Left ventricle myocardium inferior (tissue), 1 donor: ENCODE measurements at places on chromosomes 16 and 17.
A peak's percentile ranks its signal among the peaks of the same experiment; 100 is the strongest.

GRCh38 chr16:87704754-87705353 lies 60.9 kb downstream of the KLHDC4 start:
- no peak for DNase-seq

- DNase-seq = no peak
These were observed 870 bp upstream of the ITGA3 start for GRCh38 chr17:50055055-50055425.

DNA sequence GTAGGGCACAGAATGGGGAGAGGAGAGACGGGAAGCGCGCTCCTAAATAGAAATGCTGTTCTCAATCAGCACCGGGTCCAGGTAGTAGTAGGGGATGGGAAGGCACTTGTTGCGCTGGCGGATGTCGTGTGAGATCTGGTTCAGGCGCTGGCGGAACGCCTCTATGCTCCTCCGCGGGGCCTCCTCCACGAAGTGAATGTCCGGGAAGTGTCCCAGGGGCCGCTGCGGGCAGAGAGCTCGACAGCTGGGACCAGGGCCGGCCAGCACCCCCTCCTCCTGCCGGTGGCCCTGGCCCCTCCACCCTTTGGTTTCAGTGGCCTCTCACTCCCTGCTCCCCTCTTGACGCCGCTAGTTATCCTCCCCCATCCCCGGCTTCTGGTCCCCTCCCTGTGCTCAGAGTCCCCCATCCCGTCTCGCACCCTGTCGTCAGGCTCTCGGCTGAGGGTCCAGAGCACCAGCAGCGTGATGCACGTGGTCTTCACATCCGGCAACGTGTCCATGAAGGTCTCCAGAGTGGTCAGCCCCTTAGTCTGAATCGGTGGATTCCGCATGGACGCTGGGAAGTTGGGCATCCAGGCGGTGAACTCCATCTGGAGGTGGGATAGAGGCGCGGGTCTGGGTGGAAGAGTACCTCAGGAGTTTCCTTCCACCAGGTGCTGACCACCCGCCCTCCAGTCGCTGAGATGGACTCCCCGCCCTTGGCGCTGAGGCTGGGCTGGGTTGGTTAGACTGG lies 14.6 kb downstream of the ALOX12B start:
- DNase-seq = no peak

- no peak for DNase-seq
These were observed 45.0 kb upstream of the ATP2A3 start for GRCh38 chr17:4009186-4009785.

DNA sequence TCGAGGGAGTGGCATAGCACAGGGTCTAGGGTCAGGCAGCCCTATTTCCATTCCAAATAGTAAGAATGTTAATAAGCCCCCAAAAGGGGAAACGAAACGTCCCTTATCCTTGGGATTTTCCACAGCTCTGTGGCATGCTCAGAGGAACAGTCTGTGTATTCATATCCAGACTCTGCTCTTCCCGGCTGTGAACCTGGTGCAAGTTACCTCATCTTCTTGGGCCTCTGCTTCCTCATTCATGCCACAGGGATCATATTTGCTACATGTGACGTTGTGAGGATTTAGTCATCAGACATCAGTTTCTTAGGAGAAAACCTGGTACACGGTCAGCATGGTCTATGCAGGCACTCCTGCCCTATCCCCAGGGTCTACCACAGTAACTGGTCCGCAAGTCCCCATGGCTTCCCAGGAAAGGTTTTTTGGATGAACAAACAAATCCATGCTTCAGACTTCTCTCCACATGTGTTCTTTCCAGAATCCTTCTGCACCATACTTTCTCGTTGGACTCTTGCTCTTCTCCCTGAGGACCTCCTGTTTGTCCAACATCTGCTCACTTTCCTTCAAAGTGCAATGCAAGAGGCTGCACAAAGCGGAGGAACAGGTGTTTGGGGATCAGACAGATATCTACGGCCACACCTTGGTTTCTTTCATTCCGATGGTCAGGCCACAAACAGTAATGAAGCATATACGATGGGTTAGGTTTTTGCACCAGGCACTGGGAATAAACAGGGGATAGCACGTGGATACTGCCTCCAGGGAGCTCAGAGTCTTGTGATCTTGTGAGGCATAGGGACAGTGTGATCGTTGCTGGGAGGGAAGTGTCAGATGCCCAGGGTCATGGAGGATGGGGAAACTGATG lies 17.7 kb downstream of the GLP2R start:
- DNase-seq = no peak

DNA sequence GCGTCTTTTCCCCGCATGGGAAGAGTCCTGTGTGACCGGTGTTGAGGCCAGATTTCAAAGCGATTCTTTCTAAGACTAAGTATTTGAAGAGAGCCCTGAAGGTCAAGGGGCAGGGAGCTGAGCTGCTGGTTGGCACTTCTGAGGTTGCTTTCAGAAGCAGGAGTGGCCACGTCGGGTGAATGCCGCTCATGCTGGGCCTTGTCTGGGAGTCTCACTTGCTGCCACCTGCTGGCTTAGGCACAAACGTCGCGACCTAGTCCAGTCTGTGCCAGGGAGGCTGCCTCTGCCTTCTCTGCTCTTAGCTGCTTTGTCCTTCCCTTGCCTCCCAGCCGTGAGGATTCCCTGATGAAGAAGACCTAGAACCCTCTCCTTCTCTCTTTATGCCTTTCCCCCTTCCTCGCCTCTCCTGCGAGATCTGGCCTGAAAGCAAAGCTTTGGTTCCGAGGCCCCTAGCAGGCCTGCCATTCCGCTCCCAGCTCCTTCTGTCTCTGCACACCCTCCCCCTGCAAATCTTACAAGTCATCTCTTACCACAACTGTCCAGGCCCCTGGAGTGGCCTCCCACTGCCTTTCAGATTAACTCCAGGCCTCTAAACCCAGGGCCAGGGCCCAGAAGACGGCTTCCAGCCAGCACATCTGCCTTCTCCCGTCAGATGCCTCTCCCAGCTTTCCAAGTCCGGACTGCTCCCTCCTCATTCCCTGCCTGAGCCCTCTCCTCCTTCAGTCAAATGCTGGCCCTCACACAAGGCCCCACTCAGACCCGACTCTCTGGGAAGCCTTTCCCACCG lies 11.4 kb downstream of the CTNS start:
- DNase-seq = peak; percentile 52

GRCh38 chr16:55078699-55079410 lies 148.2 kb downstream of the IRX5 start:
- no peak for DNase-seq

DNA sequence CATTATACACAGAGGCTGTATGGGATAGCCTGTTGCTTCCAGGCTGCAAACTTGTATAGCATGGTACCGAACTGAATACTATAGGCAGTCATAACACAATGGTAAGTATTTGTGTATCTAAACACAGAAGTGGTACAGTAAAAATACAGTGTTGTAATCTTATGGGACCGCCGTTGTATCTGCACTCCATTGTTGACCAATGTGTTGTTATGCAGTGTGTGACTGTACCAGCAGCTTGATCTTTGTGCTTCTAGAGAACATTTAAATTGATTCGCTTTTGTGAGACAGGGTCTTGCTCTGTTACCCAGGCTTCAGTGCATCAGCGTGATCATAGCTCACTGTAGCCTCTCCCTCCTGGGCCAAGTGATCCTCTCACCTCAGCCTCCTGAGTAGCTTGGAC lies 31.5 kb downstream of the WWOX start:
- no peak for DNase-seq

GRCh38 chr16:20956319-20956718 lies 55.7 kb downstream of the LYRM1 start:
- no peak for DNase-seq

DNA sequence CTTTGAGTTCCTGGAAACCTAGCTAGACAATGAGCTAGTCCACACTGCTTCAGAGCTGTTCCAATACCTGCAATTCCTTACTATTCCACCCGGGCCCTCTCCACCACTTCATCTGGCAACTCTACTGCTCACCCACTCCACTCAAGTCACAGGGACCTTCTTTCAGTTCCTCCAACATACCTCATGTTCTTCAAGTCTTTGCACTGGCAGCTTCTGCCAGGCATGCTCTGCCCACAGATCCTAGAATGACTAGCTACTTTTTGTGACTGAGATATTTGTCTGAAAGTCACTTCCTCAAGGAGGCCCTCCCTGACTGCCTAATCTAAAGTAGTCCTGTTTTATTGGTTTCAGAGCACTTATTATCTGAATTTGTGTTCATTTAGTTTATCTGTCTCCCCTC lies 86.4 kb downstream of the TEX14 start:
- DNase-seq = no peak

- no peak for DNase-seq
These were observed 143.7 kb upstream of the RCVRN start for GRCh38 chr17:10048629-10049350.

- peak; percentile 57 for DNase-seq
These were observed 43.6 kb downstream of the TBC1D16 start for GRCh38 chr17:79991924-79992648.
